ENCODE measurements at places on chromosomes 4 and X.

GRCh38 chr4:128858879-128859671 lies 49.6 kb downstream of the JADE1 start:
- peak; percentile 9 for DNase-seq

DNA sequence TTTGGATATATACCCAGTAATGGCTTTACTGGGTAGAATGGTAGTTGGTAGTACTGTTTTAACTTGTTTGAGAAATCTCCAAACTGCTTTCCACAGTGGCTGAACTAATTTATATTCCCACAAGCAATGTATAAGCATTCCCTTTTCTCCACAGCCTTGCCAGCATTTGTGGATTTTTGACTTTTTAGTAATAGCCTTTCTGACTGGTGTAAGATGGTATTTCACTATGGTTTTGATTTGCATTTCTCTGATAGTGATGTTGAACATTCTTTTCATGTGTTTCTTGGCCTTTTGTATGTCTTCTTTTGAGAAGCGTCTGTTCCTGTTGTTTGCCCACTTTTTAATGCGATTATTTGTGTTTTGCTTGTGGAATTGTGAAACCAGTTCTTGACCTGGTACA lies 290.5 kb downstream of the BMPR1B start:
- no peak for DNase-seq

DNA sequence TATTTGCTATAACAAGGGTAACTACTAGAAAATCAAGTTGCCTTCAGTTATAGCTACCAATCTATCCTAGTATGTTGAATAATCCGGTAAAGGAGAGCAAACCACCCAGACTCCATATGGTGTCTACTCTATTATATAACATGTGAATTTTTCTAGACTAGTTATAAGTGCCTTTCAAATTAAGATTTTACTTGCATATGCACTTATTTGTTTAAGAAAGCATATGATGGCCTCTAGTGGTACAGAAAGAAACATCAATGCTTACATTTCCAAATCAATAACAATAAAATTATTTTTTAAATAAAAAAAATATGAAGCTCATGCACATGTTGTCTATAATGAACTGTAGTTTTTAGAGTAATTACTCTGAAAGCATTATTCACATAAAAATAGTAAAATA lies 1516.4 kb upstream of the PABPC4L start:
- DNase-seq: no peak

DNA sequence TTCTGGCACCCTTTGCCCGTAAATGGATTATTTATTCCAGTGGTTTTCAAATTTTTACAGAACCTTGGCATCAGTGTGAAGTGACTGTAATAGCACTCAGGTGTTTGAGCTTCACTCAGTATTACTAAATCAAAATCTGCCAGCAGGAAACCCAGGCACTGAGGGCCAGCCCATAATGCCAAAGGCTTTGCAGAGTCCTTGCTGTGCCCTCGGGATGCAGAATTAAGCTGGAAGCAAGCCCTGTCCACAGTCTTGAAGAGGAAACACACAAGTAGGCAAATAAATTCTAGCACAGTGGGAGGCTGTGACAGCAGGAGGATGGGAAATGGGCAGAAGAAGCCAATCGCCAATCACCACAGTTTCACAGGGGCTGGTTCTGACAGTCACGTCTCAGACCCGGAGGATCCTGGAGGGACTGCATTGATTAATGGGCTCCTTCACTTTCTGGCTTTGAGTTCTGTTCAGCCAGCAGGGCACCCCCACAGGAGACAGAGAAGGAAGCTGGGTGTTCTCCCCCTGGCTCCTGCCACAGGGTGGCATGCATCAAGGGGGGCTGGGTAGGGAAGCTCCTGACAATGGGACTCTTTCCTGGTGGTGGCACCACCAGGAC lies 138.8 kb downstream of the MTNR1A start:
- no peak for DNase-seq

- DNase-seq: no peak
Measured at GRCh38 chr4:4874254-4874653, 14.8 kb downstream of the MSX1 start.

- no peak for DNase-seq
Measured at GRCh38 chrX:35858361-35858760, 60.2 kb downstream of the MAGEB16 start.

- DNase-seq: no peak
Measured at GRCh38 chr4:62135565-62136156, 935.5 kb downstream of the ADGRL3 start.

DNA sequence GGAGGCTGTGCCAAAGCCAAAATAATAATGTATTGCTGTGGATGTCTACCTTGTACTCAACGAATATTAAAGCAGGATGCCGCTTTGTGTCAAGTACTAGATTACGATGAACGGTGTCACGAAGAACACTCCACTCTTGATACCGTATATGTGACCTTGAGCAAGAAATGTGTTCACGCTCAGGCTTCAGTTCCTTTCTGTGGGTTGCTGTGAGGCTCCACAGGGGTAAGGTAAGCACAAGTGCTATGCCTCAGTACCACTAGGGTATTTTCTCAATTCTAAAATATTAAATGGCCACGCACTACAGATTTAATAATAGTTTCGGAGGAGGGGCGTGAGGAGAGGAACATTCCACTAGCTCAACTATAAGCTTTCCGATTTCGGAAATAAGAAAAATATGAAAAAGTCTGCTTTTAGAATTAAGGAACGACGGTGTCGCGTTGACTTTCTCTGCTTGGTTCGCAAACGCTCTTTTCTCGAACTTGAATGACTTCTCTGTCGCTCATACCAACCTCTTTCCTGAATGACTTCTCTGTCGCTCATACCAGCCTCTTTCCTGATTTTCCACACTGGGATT lies 607 bp upstream of the SCOC start:
- peak; percentile 49 for DNase-seq

DNA sequence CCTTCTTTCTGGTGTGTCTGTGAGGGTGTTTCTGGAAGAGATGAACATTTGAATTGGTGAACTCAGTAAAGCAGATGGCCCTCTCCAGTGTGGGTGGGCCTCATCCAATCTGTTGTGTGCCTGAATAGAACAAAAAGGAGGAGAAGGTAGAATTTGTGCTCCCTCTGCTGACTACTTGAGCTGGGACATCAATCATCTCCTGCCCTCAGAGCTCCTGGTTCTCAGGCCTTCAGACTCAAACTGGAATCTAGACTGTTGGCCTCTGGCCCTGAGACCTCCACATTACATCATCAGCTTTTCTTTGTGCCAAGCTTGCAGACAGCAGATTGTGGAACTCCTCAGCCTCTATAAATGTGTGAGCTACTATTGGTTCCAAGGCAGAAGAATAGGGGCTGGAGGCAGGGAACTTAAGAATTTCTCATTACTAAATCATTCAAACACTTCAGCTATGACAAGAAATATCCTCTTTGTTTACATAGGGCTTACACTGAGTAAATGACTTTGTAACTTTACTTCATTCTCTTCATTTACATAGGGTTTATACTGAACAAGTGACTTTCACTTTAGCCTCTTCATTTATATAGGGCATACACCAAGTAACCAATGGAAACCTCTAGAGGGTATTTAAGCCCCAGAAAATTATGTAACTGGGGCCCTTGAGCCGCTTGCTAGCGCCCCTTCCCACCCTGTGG lies 86.9 kb upstream of the NWD2 start:
- no peak for DNase-seq

- DNase-seq: peak; percentile 4
Measured at GRCh38 chr4:23290656-23291055, 597.9 kb downstream of the GBA3 start.

GRCh38 chrX:20225488-20225833 lies 41.2 kb downstream of the RPS6KA3 start:
- no peak for DNase-seq

- no peak for DNase-seq
Measured at GRCh38 chrX:80667967-80668366, 141.7 kb downstream of the BRWD3 start.

DNA sequence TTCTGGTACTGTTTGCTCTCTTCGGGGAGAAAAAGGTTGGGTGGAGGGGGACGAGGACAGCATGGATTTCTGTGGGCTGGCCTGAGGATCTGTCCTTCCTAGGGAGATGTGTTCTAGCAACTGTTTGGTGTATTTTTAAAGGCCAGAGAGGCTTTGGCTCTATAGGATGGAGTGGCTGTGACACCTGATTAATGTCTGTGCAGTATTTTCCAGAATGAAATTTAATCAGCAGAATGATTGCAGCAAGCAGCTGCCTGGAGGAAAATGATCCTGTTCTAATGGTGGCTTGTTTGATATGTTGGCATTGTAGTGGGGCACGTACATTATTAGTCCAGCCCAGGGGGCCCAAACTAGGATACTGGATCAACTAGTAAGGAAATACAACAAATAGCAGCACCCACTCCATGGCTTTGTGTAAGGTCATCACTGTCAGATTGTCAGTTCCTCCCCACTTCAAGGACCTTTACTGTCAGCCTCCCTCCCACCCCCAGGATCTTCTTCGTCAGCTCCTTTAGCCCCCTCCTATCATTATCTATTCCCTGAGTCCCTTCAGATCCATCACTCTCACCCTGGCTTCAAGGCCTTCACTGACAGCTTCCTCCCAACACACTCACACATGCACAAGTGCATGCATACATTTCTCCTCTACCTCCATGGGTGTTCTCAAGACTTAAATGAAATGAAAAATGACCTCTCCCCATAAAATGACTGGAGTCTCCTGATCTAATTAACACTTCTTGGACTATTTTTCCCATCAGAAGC lies 10.4 kb upstream of the TMEM255A start:
- DNase-seq: peak; percentile 13

DNA sequence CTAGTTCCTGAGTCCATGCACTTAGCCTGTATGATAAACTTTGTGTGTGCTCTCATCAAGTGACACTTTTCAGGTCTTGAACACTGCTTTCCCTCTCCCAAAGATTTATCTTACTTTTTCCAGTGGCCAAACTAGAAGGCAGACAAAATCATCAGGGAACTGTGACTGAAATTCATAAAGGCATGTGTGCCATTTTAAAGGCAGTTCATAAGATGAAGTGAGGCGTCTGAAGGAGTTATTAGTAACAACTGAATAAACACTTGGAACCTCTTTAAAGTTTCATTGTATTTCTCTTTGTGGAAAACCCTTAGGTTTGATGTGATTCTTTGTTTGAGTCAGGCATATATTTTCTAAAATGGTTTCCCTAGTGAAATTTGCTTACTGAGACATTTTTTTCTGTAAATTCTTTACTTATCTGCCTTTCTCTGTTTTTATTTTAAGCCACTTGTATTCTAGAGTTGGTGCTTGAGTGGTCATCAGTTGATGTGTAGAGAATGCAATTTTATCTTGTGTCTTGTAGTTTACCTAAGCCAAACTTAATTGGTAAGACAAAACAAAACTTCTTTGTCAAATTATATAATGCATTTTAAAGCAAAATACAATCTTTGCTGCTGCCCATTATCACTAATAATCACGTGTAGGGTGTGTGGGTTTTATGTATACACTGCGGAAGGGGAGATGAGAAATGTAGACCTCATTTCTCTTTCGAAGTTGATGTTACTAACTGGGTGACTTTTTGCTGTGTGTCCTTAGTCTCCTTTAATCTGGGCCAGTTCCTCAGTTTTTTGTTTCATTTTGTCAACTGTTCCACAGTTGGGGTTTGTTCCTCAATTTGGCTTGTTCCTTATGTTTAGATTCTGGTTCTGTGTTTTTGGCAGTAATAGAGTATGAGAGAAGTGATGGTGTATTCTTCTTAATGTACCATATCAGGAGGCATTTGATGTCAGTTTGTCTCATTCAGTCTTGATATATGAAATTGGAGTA lies 56.8 kb downstream of the RBPJ start:
- DNase-seq: no peak

DNA sequence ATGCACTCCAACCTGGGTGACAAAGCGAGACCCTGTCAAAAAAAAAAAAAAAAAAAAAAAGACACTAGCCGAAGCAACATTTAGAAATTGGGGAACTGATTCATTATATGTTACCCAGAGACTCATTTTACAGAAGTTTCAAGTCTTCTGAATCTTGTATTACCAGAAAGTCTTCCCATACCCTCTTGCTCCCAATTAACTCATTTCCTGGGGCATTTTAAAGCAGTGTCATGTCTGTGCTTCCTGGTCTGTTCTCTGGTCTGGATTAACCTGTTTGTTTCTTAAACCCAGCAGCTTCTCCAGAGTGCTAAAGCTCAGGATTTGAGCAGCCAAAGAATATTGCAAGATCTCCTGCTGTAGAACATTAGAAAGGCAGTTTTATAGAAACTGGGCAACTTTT lies 43.7 kb downstream of the FRMPD3 start:
- DNase-seq: no peak

DNA sequence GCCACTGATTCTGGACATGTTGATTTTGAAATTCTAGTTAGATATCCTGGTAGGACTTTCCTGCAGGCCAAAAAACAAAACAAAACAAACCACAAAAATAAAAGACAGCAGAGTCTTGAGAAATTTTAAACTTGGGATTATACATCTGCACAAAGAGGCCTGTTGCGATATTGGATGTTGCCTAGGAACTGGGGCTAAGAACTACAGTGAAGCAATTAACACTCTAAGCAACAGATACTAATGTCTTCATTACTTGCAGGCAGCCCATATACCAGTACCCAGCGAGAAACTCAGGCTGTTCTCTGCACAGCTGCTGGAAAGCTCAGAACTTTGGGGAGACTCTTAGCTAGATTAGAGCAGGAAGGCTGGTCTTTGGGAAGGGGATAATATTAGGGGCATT lies 69.1 kb upstream of the SCOC start:
- no peak for DNase-seq

- DNase-seq: no peak
Measured at GRCh38 chr4:85886665-85887064, 411.7 kb downstream of the ARHGAP24 start.

DNA sequence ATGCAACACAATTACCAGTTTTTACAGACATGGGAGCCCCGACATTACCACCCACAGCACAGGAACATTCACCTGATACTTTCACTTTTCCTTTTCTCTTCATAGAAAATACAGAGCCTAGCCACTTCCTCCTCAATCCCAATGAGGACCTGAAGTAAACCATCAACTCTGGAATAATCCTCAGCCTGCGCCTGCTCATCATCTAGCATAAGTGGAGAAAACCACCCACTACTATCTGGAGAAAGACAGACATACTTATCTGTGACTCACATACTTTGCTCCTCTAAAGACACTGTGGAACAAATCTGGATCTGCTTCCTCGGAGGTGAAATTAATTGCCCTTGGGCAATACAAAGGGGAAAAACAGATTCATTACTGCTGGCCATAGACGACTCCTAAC lies 47.8 kb downstream of the ZCCHC13 start:
- DNase-seq: no peak

- DNase-seq: no peak
Measured at GRCh38 chr4:150328496-150328895, 250.3 kb downstream of the DCLK2 start.

DNA sequence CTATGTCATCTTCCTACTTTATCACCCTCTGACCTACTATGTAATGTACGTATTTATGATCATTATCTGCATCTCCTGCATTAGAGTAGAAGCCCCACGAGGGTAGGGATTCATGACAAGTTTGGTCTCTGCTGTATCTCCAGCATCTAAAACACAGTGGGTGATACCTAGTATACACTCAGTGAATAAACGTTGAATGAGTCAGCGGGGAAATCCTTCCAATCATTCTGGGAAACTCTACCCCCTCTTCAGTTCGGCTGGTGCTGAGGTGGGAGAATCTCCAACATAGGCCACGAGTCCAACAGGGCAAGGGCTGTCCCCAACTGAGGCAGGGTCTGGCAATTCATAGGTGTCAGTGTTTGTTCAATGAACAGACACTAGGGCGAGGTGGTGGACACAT lies 74.4 kb upstream of the EFNB1 start:
- DNase-seq: no peak
